Daoy (cell line): ENCODE measurements at places on chromosomes 1 and 21. TPM values are rescaled to one million over a fixed set of nuclear protein-coding genes. Genes with fewer than 3 reads are reported as not detected.

PCP4 gene
- not detected in 2 replicates for total RNA-seq

TRAF5 gene
- total RNA-seq = 6.5 and 8.9 TPM in 2 replicates

SLC45A1 gene
- 0.06 and 0.34 TPM in 2 replicates for total RNA-seq

ATP6V1G3 gene
- not detected in 2 replicates for total RNA-seq

TCHH gene
- total RNA-seq = 0.29 TPM in 1 of 2 replicates, not detected in the other

ETV3L gene
- not detected in 2 replicates for total RNA-seq

SMPDL3B gene
- total RNA-seq = 0.86 TPM in 1 of 2 replicates, not detected in the other

ARTN gene
- total RNA-seq = 0.91 and 2.5 TPM in 2 replicates

PRAMEF25 gene
- total RNA-seq = not detected in 2 replicates

ANGPTL7 gene
- not detected in 2 replicates for total RNA-seq

THEMIS2 gene
- 1.8 and 4.3 TPM in 2 replicates for total RNA-seq

FBLIM1 gene
- total RNA-seq = 42.1 and 59.7 TPM in 2 replicates

ARMH1 gene
- not detected in 2 replicates for total RNA-seq

GPR25 gene
- total RNA-seq = not detected in 2 replicates

NBPF6 gene
- not detected in 2 replicates for total RNA-seq

SLAMF6 gene
- total RNA-seq = not detected in 2 replicates

BRINP2 gene
- 0.69 and 0.74 TPM in 2 replicates for total RNA-seq

S100A7A gene
- total RNA-seq = not detected in 2 replicates

PLA2G2D gene
- total RNA-seq = not detected in 2 replicates

KRTAP21-2 gene
- total RNA-seq = 13.6 TPM in 1 of 2 replicates, not detected in the other

PCP4L1 gene
- 0.06 TPM in 1 of 2 replicates, not detected in the other for total RNA-seq

PRKACB gene
- 47.3 and 47.9 TPM in 2 replicates for total RNA-seq

CSRP1 gene
- 866 and 897 TPM in 2 replicates for total RNA-seq

NLRP3 gene
- 3.8 and 4.6 TPM in 2 replicates for total RNA-seq

MRPS21 gene
- total RNA-seq = 77.0 and 92.7 TPM in 2 replicates

PDC gene
- total RNA-seq = not detected in 2 replicates

RORC gene
- total RNA-seq = not detected in 2 replicates

PYHIN1 gene
- not detected in 2 replicates for total RNA-seq

ETNK2 gene
- 9.2 and 10.5 TPM in 2 replicates for total RNA-seq

ADGRB2 gene
- total RNA-seq = 4.7 and 9.4 TPM in 2 replicates

CBR3 gene
- 37.0 and 49.8 TPM in 2 replicates for total RNA-seq

KANK4 gene
- 0.03 TPM in 1 of 2 replicates, not detected in the other for total RNA-seq

SAMD11 gene
- 24.3 and 29.0 TPM in 2 replicates for total RNA-seq

ABCA4 gene
- 0.36 and 0.80 TPM in 2 replicates for total RNA-seq

CR1 gene
- 0.03 TPM in 1 of 2 replicates, not detected in the other for total RNA-seq

PM20D1 gene
- not detected in 2 replicates for total RNA-seq

PLCH2 gene
- 0.06 TPM in 1 of 2 replicates, not detected in the other for total RNA-seq

PFKFB2 gene
- total RNA-seq = 2.1 and 2.2 TPM in 2 replicates

CLDN19 gene
- total RNA-seq = not detected in 2 replicates

IFI44L gene
- 1.5 and 4.5 TPM in 2 replicates for total RNA-seq

LCE3D gene
- not detected in 2 replicates for total RNA-seq

UQCRHL gene
- total RNA-seq = 4.1 and 5.9 TPM in 2 replicates

LRRC71 gene
- not detected in 2 replicates for total RNA-seq

HEYL gene
- not detected in 2 replicates for total RNA-seq

ZNF648 gene
- 0.17 TPM in 1 of 2 replicates, not detected in the other for total RNA-seq

ILDR2 gene
- total RNA-seq = 9.6 and 15.7 TPM in 2 replicates

RNPC3 gene
- total RNA-seq = 4.1 and 5.9 TPM in 2 replicates

RAB42 gene
- 6.4 and 8.8 TPM in 2 replicates for total RNA-seq

PTCH2 gene
- total RNA-seq = 0.11 TPM in 1 of 2 replicates, not detected in the other

OR2T11 gene
- total RNA-seq = not detected in 2 replicates

NUP210L gene
- not detected in 2 replicates for total RNA-seq

OR10J1 gene
- not detected in 2 replicates for total RNA-seq

KCND3 gene
- total RNA-seq = not detected in 2 replicates

KCNQ4 gene
- 0.17 TPM in 1 of 2 replicates, not detected in the other for total RNA-seq

PGBD5 gene
- 1.0 and 3.6 TPM in 2 replicates for total RNA-seq

CYP4A11 gene
- total RNA-seq = not detected in 2 replicates

SPRR2A gene
- total RNA-seq = not detected in 2 replicates

CDC20 gene
- 331 and 356 TPM in 2 replicates for total RNA-seq

GNAI3 gene
- 24.1 and 24.6 TPM in 2 replicates for total RNA-seq
